ENCODE measurements at places on chromosomes 2 and 18. TPM values are rescaled to one million over a fixed set of nuclear protein-coding genes. Genes with fewer than 3 reads are reported as not detected.

CXXC1 gene
- 53.5 TPM for total RNA-seq

CHRNA1 gene
- not detected for total RNA-seq

TMEM37 gene
- not detected for total RNA-seq

CRACDL gene
- 0.80 TPM for total RNA-seq

COL6A3 gene
- total RNA-seq = 23.8 TPM

PAIP2B gene
- total RNA-seq = 1.5 TPM

FHOD3 gene
- 7.5 TPM for total RNA-seq

ALPG gene
- not detected for total RNA-seq

FSHR gene
- total RNA-seq = not detected

CABLES1 gene
- total RNA-seq = 1.9 TPM

DSG3 gene
- total RNA-seq = 72.8 TPM

SPATA3 gene
- not detected for total RNA-seq

HOXD12 gene
- total RNA-seq = not detected

HOXD9 gene
- not detected for total RNA-seq

KYNU gene
- 1.7 TPM for total RNA-seq

SLC39A10 gene
- 64.9 TPM for total RNA-seq

MTIF2 gene
- 44.2 TPM for total RNA-seq

VPS54 gene
- total RNA-seq = 16.8 TPM

Measured in hair follicular keratinocyte (primary cell).